Naive B cell (primary cell): ENCODE measurements at places on chromosomes 11 and 22. TPM values are rescaled to one million over a fixed set of nuclear protein-coding genes. Genes with fewer than 3 reads are reported as not detected.
A peak's percentile ranks its signal among the peaks of the same experiment; 100 is the strongest.

GRCh38 chr22:35777335-35777975, 59.8 kb downstream of the APOL5 start:
- no peak overlapping the region for H3K4me3 ChIP-seq
- no peak overlapping the region for H3K27ac ChIP-seq
- no peaks in the 10 kb centered on the region for H3K4me1 ChIP-seq
- H3K27me3 ChIP-seq, result peaks cover 15% of the 10 kb centered on the region

GRCh38 chr22:31972180-31972579, 27.8 kb downstream of the YWHAH start:
- no peaks in the 10 kb centered on the region for H3K36me3 ChIP-seq
- H3K27ac ChIP-seq, result no peak overlapping the region
- H3K27me3 ChIP-seq, result no peaks in the 10 kb centered on the region
- H3K4me3 ChIP-seq, result peak overlapping the region; percentile 32
- DNase-seq, result no peak
- H3K4me1 ChIP-seq, result peaks cover 18% of the 10 kb centered on the region

- H3K27ac ChIP-seq, result no peak overlapping the region
- no peak for DNase-seq
- H3K4me1 ChIP-seq, result peaks cover 2% of the 10 kb centered on the region
Observed at GRCh38 chr11:1449490-1450243, 36.9 kb downstream of the MOB2 start.

- no peak for DNase-seq
- peak overlapping the region; percentile 8 for H3K27ac ChIP-seq
- H3K4me3 ChIP-seq, result peak overlapping the region; percentile 68
- peaks cover 15% of the 10 kb centered on the region for H3K36me3 ChIP-seq
Observed at GRCh38 chr22:42959576-42960509, 55.1 kb downstream of the PACSIN2 start.

DNA sequence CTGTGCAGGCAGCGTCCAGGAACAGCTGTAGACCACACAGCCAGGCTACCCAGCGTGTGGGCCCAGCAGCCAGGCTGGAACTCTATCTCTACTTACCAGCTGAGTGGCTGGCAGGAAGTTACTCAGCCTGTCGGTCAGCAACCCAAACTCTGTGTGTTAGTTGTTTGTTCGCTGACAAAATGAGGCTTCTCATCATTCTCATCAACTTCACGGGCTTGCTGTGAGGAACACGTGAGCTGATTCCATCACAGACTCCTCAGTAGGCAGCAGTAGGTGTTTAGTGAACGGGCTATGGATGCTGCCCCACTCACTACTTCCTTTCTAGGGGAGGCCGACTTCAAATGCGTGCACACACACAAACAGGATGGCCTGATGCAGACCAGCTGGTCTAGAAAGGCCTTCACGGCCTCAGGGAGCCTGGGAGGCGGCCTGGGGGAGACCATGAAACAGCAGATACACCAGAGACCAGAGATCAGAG, 830 bp upstream of the SPDYC start:
- peaks cover 9% of the 10 kb centered on the region for H3K4me1 ChIP-seq
- DNase-seq, result no peak
- no peaks in the 10 kb centered on the region for H3K36me3 ChIP-seq
- H3K4me3 ChIP-seq, result peak overlapping the region; percentile 35

POU2AF2 gene
- polyA plus RNA-seq, result not detected

- H3K27ac ChIP-seq, result no peak overlapping the region
Observed at GRCh38 chr11:120326228-120326627, 1.1 kb downstream of the TLCD5 start.

GRCh38 chr11:45927684-45928413, 5.4 kb downstream of the LARGE2 start:
- no peak for DNase-seq
- H3K4me3 ChIP-seq, result peak overlapping the region; percentile 65
- no peaks in the 10 kb centered on the region for H3K27me3 ChIP-seq
- H3K27ac ChIP-seq, result peak overlapping the region; percentile 96

- peaks cover 1% of the 10 kb centered on the region for H3K27me3 ChIP-seq
- DNase-seq, result no peak
- H3K27ac ChIP-seq, result no peak overlapping the region
- H3K4me3 ChIP-seq, result no peak overlapping the region
- no peaks in the 10 kb centered on the region for H3K4me1 ChIP-seq
Observed at GRCh38 chr11:74534216-74534945, 40.9 kb upstream of the LIPT2 start.

GRCh38 chr22:23684026-23684425, 6.8 kb upstream of the RGL4 start:
- H3K4me1 ChIP-seq, result peaks cover 3% of the 10 kb centered on the region
- DNase-seq, result no peak
- H3K4me3 ChIP-seq, result no peak overlapping the region
- H3K27ac ChIP-seq, result no peak overlapping the region
- H3K27me3 ChIP-seq, result no peaks in the 10 kb centered on the region
- peaks cover 8% of the 10 kb centered on the region for H3K36me3 ChIP-seq

HBG2 gene
- not detected for polyA plus RNA-seq

DNA sequence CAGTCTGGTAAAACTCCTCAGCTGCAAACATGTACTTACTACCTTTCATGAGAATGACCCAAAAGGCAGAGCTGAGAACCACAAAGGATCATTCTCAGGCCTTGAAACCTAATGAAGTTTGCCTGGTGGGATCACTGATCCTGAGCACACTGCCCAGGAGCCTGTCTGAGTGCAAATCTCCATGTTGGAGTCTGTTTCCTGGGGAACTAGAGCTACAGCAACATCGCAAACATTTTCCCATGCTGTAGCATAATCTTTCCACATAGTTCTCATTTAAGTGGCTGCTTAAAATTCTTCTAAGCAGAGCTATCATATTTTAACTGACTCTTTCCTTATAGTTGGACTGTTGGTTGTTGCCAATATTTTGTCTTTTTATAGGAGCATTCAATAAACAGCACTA, 58.5 kb downstream of the GUCY1A2 start:
- H3K36me3 ChIP-seq, result no peaks in the 10 kb centered on the region
- no peak for DNase-seq
- H3K4me1 ChIP-seq, result no peaks in the 10 kb centered on the region
- no peak overlapping the region for H3K27ac ChIP-seq
- H3K27me3 ChIP-seq, result no peaks in the 10 kb centered on the region

GRCh38 chr11:119752946-119753345, 23.9 kb upstream of the NECTIN1 start:
- H3K27ac ChIP-seq, result peak overlapping the region; percentile 97
- no peaks in the 10 kb centered on the region for H3K36me3 ChIP-seq
- H3K4me3 ChIP-seq, result peak overlapping the region; percentile 56
- no peak for DNase-seq
- peaks cover 33% of the 10 kb centered on the region for H3K27me3 ChIP-seq

- peaks cover 4% of the 10 kb centered on the region for H3K4me1 ChIP-seq
- peak overlapping the region; percentile 84 for H3K4me3 ChIP-seq
- peak; percentile 7 for DNase-seq
- H3K27ac ChIP-seq, result no peak overlapping the region
Observed at GRCh38 chr11:72642043-72642883, 32.0 kb downstream of the PDE2A start.

- H3K36me3 ChIP-seq, result no peaks in the 10 kb centered on the region
- H3K27me3 ChIP-seq, result peaks cover 11% of the 10 kb centered on the region
- H3K4me1 ChIP-seq, result peaks cover 15% of the 10 kb centered on the region
- H3K27ac ChIP-seq, result no peak overlapping the region
- peak overlapping the region; percentile 79 for H3K4me3 ChIP-seq
- DNase-seq, result peak; percentile 55
Observed at GRCh38 chr11:2892215-2892966, 6.8 kb upstream of the CDKN1C start.

- H3K27me3 ChIP-seq, result no peaks in the 10 kb centered on the region
- H3K36me3 ChIP-seq, result peaks cover 21% of the 10 kb centered on the region
- peaks cover 29% of the 10 kb centered on the region for H3K4me1 ChIP-seq
- H3K4me3 ChIP-seq, result no peak overlapping the region
Observed at GRCh38 chr11:47276923-47277322, 7.0 kb downstream of the MADD start.

GRCh38 chr11:67508486-67509121, 642 bp upstream of the CDK2AP2 start:
- H3K36me3 ChIP-seq, result no peaks in the 10 kb centered on the region
- H3K4me3 ChIP-seq, result peak overlapping the region; percentile 95
- peaks cover 6% of the 10 kb centered on the region for H3K27me3 ChIP-seq

- no peak overlapping the region for H3K27ac ChIP-seq
- DNase-seq, result no peak
- H3K36me3 ChIP-seq, result peaks cover 4% of the 10 kb centered on the region
- peaks cover 20% of the 10 kb centered on the region for H3K4me1 ChIP-seq
Observed at GRCh38 chr11:35751664-35752061, 89.1 kb downstream of the TRIM44 start.

- peaks cover 20% of the 10 kb centered on the region for H3K4me1 ChIP-seq
- H3K4me3 ChIP-seq, result no peak overlapping the region
- H3K27ac ChIP-seq, result peak overlapping the region; percentile 52
- peaks cover 12% of the 10 kb centered on the region for H3K36me3 ChIP-seq
- no peak for DNase-seq
- no peaks in the 10 kb centered on the region for H3K27me3 ChIP-seq
Observed at GRCh38 chr22:49788504-49788903, 39.2 kb downstream of the BRD1 start.

DNA sequence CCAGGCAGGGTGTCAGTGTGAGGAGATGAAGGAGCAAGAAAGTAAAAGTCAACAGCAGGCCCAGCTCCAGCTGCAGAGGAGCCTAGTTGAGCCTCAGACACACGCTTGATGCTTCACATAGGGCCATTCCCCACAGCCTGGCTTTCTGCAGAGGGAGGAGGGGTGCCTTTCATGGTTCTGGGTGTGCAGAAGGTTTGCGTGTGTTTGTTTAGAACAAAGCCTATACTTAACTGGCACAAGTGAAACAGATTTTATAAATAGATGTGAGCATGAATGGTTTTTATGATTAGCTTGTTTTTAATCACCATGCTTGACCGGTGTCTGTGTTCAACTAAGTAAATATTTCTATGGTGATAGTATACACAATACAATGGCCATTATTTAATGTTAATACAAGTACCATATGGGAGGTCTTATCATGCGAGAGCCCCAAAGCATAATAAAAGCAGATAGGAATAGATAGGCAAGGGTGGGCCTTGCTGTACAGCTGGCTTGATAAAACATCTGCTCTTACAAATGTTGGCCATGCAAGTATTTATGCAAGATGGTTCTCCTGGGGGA, 290.2 kb downstream of the ETS1 start:
- peak overlapping the region; percentile 21 for H3K4me3 ChIP-seq
- no peaks in the 10 kb centered on the region for H3K27me3 ChIP-seq
- H3K4me1 ChIP-seq, result peaks cover 72% of the 10 kb centered on the region

DNA sequence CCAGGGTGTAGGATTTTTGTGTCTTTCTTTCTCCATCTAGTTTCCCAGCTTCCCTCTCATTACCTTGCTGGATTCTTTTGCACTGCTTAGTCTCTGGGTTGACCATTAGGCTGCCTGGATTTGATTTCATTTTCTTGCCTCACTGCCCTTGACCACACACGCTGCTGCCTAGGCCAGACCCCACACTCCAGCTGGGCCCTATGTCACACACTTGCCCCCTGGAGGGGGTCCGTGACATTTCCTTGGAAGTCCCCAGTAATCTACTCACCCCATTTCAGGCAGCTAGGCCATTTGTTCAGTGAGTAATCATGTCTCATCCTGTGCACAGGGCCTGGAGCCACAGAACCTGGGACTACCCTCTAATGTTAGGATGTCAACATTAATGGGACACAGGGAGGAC, 81.9 kb upstream of the SPON1 start:
- DNase-seq, result no peak
- no peaks in the 10 kb centered on the region for H3K27me3 ChIP-seq
- peak overlapping the region; percentile 22 for H3K27ac ChIP-seq
- no peak overlapping the region for H3K4me3 ChIP-seq
- no peaks in the 10 kb centered on the region for H3K36me3 ChIP-seq
- H3K4me1 ChIP-seq, result peaks cover 16% of the 10 kb centered on the region

SHANK2 gene
- polyA plus RNA-seq, result not detected

DNA sequence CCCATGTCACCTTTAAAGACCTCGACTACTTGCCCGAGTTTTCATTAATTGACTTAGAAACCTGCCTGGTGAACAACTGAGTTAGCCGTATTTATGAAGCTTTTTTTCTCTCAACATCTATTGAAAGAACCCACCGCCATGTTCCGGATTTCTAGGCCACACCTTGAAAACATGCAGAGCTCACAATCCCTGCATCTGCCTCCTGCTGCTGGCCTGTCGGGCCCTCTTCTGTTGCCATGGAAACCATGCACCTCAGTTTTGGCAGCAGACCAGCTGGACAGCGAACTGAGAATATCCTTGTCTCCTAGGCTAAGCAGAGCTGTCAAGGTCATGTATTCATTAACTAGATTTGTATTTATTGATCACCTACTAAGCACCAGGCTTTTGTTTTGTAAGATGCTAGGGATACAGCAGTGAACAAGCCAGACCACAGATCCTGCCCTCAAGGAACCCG, 4.3 kb upstream of the PATZ1 start:
- no peaks in the 10 kb centered on the region for H3K36me3 ChIP-seq
- H3K4me3 ChIP-seq, result no peak overlapping the region
- no peaks in the 10 kb centered on the region for H3K27me3 ChIP-seq
- H3K4me1 ChIP-seq, result peaks cover 11% of the 10 kb centered on the region
- no peak for DNase-seq
- no peak overlapping the region for H3K27ac ChIP-seq

MRPL17 gene
- 16.0 TPM for polyA plus RNA-seq

- H3K36me3 ChIP-seq, result no peaks in the 10 kb centered on the region
- no peak overlapping the region for H3K27ac ChIP-seq
- H3K4me1 ChIP-seq, result no peaks in the 10 kb centered on the region
- H3K4me3 ChIP-seq, result no peak overlapping the region
- DNase-seq, result no peak
Observed at GRCh38 chr11:12053606-12054361, 45.4 kb upstream of the DKK3 start.

GRCh38 chr11:48109046-48109666, 107.5 kb upstream of the OR4B1 start:
- DNase-seq, result no peak
- H3K4me3 ChIP-seq, result peak overlapping the region; percentile 86
- H3K4me1 ChIP-seq, result peaks cover 53% of the 10 kb centered on the region
- H3K27ac ChIP-seq, result peak overlapping the region; percentile 95

OR2AG1 gene
- not detected for polyA plus RNA-seq

FAM111B gene
- 10.9 TPM for polyA plus RNA-seq

DNA sequence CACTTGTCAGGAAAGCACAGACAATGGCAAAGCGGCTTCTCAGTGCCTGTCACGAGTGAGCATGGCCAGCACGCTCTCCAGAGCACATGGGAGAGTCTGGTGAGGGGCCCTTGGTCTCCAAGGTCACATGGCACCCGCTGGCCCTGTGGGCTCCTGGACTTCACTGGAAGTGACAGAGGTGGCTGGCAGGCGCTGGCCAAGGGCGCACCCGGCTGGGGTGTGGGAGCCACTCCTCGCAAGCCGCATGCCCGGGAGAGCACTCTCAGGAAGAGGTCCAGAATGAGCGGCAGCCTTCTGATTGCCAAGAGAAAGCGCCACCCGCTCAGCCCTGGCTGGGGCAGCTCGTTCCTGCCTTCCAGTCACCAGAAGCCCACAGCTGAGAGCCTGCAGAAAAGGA, 17.1 kb upstream of the MOB2 start:
- H3K4me3 ChIP-seq, result no peak overlapping the region
- H3K27ac ChIP-seq, result peak overlapping the region; percentile 32
- DNase-seq, result no peak
- H3K27me3 ChIP-seq, result no peaks in the 10 kb centered on the region
- peaks cover 8% of the 10 kb centered on the region for H3K36me3 ChIP-seq
- peaks cover 29% of the 10 kb centered on the region for H3K4me1 ChIP-seq

LRRC56 gene
- polyA plus RNA-seq, result 0.92 TPM

YPEL1 gene
- 29.8 TPM for polyA plus RNA-seq

- no peak for DNase-seq
- H3K4me3 ChIP-seq, result no peak overlapping the region
- no peak overlapping the region for H3K27ac ChIP-seq
Observed at GRCh38 chr11:16494918-16495691, 138.8 kb upstream of the SOX6 start.

GRCh38 chr11:13289081-13289480, 11.5 kb downstream of the BMAL1 start:
- H3K27me3 ChIP-seq, result no peaks in the 10 kb centered on the region
- H3K4me1 ChIP-seq, result peaks cover 39% of the 10 kb centered on the region
- H3K27ac ChIP-seq, result no peak overlapping the region

GRCh38 chr11:36317992-36318391, 21.9 kb downstream of the PRR5L start:
- no peak overlapping the region for H3K27ac ChIP-seq
- no peaks in the 10 kb centered on the region for H3K4me1 ChIP-seq
- H3K27me3 ChIP-seq, result peaks cover 43% of the 10 kb centered on the region
